ENCODE measurements at places on chromosomes 2 and 18.

DNA sequence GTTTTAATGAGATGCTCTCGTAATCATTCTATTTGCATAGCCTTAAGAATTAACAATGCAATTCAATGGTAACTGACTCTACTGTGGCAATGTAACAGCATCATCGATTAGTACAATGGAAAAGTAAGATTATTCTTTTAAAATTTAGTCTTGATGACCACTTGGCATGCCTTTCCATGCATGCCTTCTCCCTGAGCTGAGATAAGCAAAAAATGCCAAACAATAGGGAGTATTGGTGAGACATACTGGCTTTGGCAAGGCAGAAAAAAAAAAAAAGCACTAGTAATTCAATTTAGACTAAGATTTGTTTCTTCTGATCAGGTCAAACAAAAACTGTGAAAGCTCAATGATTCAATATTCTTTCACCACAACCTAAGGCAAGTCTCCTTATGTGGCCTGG is 110.8 kb upstream of the TRIB2 start:
- no peak for DNase-seq

- no peak for DNase-seq
Observed at GRCh38 chr2:99762714-99763113, 272.9 kb upstream of the REV1 start.

DNA sequence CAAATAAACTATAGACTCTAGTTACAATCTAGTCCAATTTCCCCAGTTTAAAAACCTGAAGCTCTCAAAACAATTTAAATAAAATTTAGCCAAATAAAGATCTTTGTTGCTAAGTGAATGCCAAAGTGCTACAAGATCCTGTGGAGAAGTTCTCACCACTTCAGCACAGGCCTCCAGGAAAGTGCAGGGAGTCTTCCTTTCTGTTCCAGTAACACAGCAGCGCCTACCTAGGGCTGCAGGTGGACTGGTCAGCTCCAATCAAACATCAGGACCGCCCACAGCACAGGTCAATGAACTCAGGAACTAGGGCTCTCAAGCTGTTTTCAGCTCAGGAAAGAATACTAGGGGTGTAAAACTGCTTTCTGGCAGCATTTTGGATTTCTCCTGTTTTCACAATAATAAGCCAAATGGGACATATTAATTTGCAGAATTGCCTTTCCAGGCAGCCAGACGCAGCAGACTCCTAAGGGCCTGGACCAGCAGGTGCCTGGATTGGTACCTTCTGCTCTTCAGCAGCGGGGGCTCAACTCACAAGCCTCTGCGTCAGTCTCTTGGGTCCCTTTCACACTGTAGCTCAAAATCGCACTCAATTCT is 1.5 kb downstream of the FAM110C start:
- no peak for DNase-seq

DNA sequence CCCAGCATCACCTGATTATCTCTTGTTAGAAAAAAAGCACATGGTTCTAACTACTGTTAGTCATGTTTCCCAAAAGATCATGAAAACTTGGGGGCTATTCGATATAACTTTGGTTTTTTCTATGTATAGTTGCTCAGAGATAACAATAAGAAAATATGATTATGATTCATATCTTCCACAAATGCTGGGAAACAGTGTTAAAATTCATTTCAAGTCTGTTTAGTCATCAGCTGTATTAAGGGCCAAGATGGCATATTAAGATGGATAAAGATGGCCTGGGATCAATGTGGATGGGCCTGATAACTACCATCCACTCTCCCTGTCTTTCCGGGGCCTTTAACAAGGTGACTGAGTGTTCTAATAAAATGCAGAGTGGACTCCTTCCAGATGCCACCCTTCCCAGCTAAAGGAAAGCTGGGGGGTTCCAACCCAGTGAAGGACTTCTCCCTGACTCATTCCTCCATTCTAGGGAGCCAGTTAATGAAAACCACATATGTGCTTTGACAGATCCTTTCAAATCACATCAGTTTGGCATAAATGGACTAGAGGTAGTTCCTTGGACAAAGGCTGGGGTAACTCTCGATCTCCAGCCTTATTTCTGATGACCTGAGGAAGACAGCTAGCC is 221.6 kb downstream of the VAPA start:
- DNase-seq = no peak

GRCh38 chr2:130393318-130393910 is 37.6 kb downstream of the PTPN18 start:
- DNase-seq = no peak
